ENCODE measurements at places on chromosomes 7 and 10. TPM values are rescaled to one million over a fixed set of nuclear protein-coding genes. Genes with fewer than 3 reads are reported as not detected.
A peak's percentile ranks its signal among the peaks of the same experiment; 100 is the strongest.

The HIP1 gene
- total RNA-seq, result 48.8 TPM

The LOXL4 gene
- 16.9 TPM for total RNA-seq

The BLNK gene
- total RNA-seq, result 1.8 TPM

DNA sequence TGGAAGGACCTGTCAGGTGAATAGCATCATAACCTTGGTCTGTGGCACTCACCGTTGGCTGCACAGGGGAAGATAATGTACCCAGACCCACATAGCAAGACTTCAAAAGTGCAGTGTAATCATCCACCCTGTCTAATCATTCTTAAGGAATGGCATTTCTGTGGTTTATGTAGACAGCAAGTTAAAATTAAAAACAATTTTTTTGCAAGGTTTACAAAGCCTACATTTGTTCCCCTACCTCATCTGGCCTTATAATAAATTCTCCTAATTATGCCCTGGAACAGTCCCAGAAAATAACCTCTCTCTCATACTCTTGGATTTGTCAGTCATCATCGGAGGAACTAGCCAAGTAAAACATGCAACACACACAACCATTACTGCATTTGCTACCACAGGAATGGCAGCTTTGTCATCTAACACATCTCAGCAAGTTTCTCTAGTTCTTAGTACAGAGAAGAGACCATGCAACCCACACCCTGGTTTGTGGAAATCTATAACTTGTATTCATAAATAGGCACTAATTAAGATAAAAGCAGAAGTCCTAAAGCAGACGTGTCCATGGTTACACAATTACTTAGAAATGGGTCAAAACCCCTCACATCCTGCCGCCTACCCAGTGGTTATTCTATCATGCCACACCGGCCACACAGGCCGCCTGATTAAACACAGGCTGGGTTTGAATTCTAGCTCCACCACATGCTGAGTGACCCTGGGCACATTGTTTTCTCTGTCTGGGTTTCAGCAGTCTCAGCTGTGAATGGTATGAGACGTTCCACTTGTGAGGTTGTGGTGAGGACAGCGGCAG, 19.1 kb downstream of the ABLIM1 start:
- H3K4me1 ChIP-seq, result peaks cover 10% of the 10 kb centered on the region
- no peak overlapping the region for H3K4me3 ChIP-seq
- no peaks in the 10 kb centered on the region for H3K27me3 ChIP-seq
- no peaks in the 10 kb centered on the region for H3K36me3 ChIP-seq
- no peak overlapping the region for H3K27ac ChIP-seq

The ZNF138 gene
- 16.8 TPM for total RNA-seq

The CDC14C gene
- not detected for total RNA-seq

The COL28A1 gene
- total RNA-seq, result 0.26 TPM

- no peaks in the 10 kb centered on the region for H3K27me3 ChIP-seq
- no peaks in the 10 kb centered on the region for H3K4me1 ChIP-seq
- DNase-seq, result no peak
- no peaks in the 10 kb centered on the region for H3K36me3 ChIP-seq
Measured at GRCh38 chr10:8311526-8312070, 257.1 kb downstream of the GATA3 start.

The OR9A2 gene
- not detected for total RNA-seq

- no peak overlapping the region for H3K27ac ChIP-seq
- peaks cover 17% of the 10 kb centered on the region for H3K27me3 ChIP-seq
- no peak for DNase-seq
- no peak overlapping the region for H3K4me3 ChIP-seq
Measured at GRCh38 chr10:70280099-70280498, 3.7 kb downstream of the NPFFR1 start.

The FFAR4 gene
- not detected for total RNA-seq

- H3K27ac ChIP-seq, result peak overlapping the region; percentile 61
- H3K27me3 ChIP-seq, result no peaks in the 10 kb centered on the region
- no peaks in the 10 kb centered on the region for H3K4me1 ChIP-seq
- no peaks in the 10 kb centered on the region for H3K36me3 ChIP-seq
Measured at GRCh38 chr10:17022896-17023295, 106.7 kb downstream of the CUBN start.

- no peaks in the 10 kb centered on the region for H3K4me1 ChIP-seq
- H3K4me3 ChIP-seq, result no peak overlapping the region
- no peaks in the 10 kb centered on the region for H3K36me3 ChIP-seq
- H3K27ac ChIP-seq, result no peak overlapping the region
- no peak for DNase-seq
- no peaks in the 10 kb centered on the region for H3K27me3 ChIP-seq
Measured at GRCh38 chr7:67463983-67464382, 467.4 kb downstream of the TYW1 start.

The NEUROG3 gene
- not detected for total RNA-seq

DNA sequence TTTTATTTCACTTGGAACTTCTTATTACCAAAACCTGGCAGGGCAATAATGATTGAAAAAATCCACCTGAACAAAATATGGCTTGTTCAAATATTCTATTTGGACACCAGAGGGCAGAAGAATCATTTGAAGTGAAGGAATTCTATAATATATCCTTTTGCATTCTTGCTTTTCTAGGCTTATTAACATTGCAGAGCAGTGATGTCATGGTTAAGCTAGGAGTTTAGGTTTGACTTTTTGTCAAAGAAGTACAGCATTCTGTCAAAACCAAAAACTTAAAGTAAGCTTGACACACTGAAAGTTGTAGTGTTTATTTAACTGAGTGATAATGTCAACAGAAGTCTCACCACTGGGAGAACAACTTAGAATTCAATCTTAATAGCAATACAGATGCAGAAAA, 156.0 kb downstream of the SEMA3D start:
- H3K4me1 ChIP-seq, result no peaks in the 10 kb centered on the region
- no peak overlapping the region for H3K27ac ChIP-seq
- H3K36me3 ChIP-seq, result no peaks in the 10 kb centered on the region
- no peaks in the 10 kb centered on the region for H3K27me3 ChIP-seq

DNA sequence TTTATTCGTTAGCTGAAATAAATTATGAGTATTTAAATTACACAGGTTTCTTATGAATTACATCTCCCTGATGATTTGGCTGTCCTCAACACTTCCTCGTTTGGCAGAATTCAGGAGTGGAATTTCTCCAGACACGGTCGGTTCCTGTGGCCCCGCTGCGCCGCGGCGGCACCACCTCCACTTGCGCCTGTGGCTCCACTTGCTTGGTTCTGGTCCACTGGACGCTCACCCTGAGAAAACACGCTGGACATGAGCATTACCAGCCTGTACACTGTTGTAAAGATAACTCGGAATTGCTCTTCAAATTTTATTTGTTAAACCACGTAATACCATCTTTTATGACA, 85.3 kb downstream of the ZNF33B start:
- no peak for DNase-seq
- peak overlapping the region; percentile 81 for H3K27ac ChIP-seq
- H3K4me3 ChIP-seq, result peak overlapping the region; percentile 90
- H3K4me1 ChIP-seq, result peaks cover 3% of the 10 kb centered on the region
- H3K27me3 ChIP-seq, result no peaks in the 10 kb centered on the region

DNA sequence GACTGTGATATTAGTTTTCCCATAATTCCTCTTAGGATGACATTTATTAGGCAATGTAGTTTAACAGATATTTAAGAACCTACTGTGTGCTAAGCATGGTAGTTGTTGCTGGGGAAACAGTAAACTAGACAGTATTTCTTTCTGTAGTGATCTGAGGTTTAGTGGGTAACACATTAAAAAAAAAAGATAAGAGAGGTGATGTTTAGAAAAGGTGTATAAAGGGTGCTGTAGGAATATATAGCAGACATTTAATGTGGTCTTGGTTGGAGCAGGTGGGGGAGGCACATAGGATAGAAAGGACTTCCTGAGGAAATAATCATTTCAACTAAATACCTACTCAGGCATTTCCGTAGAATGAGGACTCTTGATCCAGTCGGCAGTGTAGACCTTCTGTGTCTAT, 11.9 kb downstream of the KIF11 start:
- H3K27me3 ChIP-seq, result no peaks in the 10 kb centered on the region
- no peak for DNase-seq
- no peak overlapping the region for H3K4me3 ChIP-seq
- H3K27ac ChIP-seq, result no peak overlapping the region
- H3K36me3 ChIP-seq, result no peaks in the 10 kb centered on the region

DNA sequence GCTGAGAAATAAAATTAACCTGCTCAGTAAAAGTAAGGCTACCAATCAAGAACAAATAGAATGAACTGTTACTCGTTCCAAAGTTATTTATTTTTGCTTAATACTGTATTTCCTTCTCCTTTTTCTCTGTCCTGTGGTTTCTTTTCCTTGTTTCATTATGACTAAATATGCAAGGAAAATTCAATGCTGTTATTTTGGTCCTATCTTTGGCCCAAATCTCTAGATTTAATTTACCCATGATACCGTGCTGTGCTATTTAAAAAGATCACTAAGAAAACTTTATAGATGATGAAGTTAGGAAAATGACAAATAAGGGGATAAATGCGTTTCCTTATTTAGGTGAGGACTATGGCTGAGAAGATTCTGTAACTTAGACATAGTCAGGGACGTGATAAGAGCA, 45.3 kb upstream of the FAM133B start:
- no peak overlapping the region for H3K4me3 ChIP-seq
- no peaks in the 10 kb centered on the region for H3K4me1 ChIP-seq
- H3K36me3 ChIP-seq, result no peaks in the 10 kb centered on the region
- H3K27ac ChIP-seq, result peak overlapping the region; percentile 25

DNA sequence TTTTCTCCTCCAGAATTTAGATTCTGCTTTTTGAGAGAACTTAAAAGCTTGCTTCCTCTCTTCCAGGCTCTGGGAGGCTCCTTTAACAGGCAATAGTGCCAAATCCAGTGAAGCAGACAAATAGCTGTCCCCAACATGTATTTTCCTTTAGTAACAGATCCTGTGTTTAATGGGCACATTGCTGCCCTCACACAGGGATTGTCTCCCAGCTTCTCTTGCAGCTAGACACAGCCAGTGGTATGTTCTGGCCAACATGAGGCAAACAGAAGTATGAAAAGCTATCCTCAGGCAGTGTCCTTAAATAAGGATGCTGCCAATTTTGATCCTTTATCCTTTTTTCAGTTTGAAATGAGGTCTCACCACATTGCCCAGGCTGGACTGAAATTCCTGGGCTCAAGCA, 38.2 kb downstream of the MALSU1 start:
- H3K4me1 ChIP-seq, result no peaks in the 10 kb centered on the region
- no peak overlapping the region for H3K4me3 ChIP-seq
- no peak for DNase-seq
- H3K27me3 ChIP-seq, result no peaks in the 10 kb centered on the region
- no peak overlapping the region for H3K27ac ChIP-seq

DNA sequence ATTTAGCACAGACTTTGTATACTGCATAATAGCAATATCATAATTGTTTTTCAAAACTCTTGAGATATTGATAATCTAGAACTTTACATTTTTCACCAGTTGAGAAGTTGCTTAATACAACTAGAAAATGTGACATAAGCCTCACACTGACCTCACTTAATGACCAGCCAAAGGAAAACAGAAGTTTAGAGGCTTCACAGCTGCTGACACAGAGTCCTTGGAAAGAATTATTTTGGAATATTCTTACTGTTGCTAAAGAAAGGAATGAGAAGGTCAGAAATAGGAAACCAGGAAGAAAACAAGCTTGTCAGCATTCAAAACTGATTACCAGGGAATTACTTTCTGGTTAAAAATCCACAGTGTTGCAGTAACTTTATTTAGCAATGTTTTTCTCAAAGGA, 35.5 kb upstream of the WASL start:
- no peak for DNase-seq
- H3K36me3 ChIP-seq, result no peaks in the 10 kb centered on the region
- no peak overlapping the region for H3K4me3 ChIP-seq
- H3K27me3 ChIP-seq, result no peaks in the 10 kb centered on the region

- no peak for DNase-seq
- no peaks in the 10 kb centered on the region for H3K4me1 ChIP-seq
- H3K36me3 ChIP-seq, result no peaks in the 10 kb centered on the region
- no peak overlapping the region for H3K27ac ChIP-seq
- H3K27me3 ChIP-seq, result no peaks in the 10 kb centered on the region
- H3K4me3 ChIP-seq, result no peak overlapping the region
Measured at GRCh38 chr10:128062331-128062880, 63.8 kb downstream of the MKI67 start.

The EPHB6 gene
- total RNA-seq, result 1.5 TPM

GRCh38 chr10:72720814-72721660, 29.1 kb downstream of the MCU start:
- H3K4me1 ChIP-seq, result no peaks in the 10 kb centered on the region
- H3K4me3 ChIP-seq, result no peak overlapping the region
- no peaks in the 10 kb centered on the region for H3K36me3 ChIP-seq
- no peak for DNase-seq

GRCh38 chr7:101172854-101173751, 7.0 kb downstream of the NAT16 start:
- DNase-seq, result no peak
- H3K36me3 ChIP-seq, result no peaks in the 10 kb centered on the region
- peaks cover 17% of the 10 kb centered on the region for H3K4me1 ChIP-seq
- peaks cover 38% of the 10 kb centered on the region for H3K27me3 ChIP-seq
- H3K4me3 ChIP-seq, result no peak overlapping the region
- H3K27ac ChIP-seq, result no peak overlapping the region

DNA sequence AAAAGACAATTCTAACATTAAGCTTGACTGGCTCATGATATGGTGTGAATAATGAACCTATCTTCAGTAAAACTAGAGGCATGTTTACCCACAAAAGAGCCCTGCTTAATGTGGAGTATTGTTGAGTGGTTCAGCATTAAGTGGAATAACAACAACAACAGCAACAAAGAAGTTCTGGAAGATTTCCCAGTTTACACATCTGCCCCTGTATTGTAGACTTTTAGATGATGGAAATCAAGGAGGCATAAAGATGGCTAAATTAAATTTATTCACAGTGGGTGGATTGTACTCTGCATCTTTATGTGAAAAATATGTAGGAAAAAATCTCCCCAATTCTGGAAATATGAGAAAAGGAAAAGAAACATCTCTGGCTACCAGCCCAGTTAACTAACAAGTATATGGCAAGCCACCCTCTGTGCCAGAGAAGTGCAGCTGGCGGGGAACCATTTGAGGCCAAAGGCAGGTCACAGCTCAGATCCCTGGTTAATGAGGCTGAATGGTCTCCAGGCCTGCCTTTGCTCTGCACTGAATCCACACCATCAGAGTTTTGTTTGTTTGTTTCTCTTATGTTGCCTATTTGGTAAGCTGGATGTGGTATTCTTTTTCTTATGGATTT, 186.0 kb downstream of the SEMA3D start:
- H3K36me3 ChIP-seq, result no peaks in the 10 kb centered on the region
- H3K27ac ChIP-seq, result no peak overlapping the region
- DNase-seq, result no peak
- no peak overlapping the region for H3K4me3 ChIP-seq
- H3K27me3 ChIP-seq, result no peaks in the 10 kb centered on the region
- no peaks in the 10 kb centered on the region for H3K4me1 ChIP-seq

DNA sequence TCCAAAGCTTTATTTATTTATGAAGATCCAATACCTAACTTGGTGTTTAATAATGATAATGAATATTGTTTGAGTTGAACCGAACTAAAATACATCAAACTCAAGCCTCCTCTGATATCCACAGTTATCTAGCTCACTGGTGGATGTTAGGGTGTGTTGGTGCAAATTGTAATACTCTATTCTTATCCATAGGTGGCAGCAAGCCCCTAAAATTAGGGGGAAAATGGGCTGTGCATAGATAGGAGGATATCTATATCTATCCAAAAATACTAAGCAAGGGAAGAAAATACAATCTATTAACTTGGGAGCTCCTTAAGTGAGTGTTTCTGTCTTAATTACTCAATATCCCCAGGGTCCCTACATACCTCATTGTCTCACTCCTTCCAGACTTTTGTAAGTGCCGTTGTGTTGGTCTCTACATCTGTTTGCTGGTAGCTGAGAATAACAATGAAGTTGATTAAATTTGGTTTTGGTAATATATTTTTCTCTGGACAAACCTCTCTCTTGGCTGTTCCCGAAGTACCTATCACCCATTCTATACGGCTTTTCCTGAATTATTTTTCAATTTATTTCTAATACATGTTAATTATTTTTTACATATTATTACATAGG, 55.0 kb upstream of the VWDE start:
- H3K4me3 ChIP-seq, result no peak overlapping the region
- no peaks in the 10 kb centered on the region for H3K27me3 ChIP-seq
- H3K36me3 ChIP-seq, result no peaks in the 10 kb centered on the region
- H3K27ac ChIP-seq, result no peak overlapping the region
- DNase-seq, result no peak
- H3K4me1 ChIP-seq, result no peaks in the 10 kb centered on the region
